ENCODE measurements at places on chromosomes 12 and 14.

DNA sequence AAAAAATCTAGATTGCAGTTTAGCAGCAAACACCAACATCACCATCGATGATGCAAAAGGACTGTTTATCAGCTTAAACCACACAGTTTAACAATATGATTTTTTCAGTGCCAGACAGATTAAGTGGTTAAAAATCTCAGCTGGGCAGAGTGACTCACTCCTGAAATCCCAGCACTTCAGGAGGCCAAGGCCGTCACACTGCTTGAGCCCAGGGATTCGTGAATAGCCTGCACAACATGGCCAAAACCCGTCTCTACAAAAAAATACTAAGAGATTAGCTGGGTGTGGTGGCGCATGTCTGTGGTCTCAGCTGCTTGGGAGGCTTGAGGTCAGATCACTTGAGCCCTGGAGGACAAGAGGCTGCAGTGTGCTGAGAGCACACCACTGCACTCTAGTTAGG, 8.9 kb downstream of the RSRC2 start:
- DNase-seq, result no peak

DNA sequence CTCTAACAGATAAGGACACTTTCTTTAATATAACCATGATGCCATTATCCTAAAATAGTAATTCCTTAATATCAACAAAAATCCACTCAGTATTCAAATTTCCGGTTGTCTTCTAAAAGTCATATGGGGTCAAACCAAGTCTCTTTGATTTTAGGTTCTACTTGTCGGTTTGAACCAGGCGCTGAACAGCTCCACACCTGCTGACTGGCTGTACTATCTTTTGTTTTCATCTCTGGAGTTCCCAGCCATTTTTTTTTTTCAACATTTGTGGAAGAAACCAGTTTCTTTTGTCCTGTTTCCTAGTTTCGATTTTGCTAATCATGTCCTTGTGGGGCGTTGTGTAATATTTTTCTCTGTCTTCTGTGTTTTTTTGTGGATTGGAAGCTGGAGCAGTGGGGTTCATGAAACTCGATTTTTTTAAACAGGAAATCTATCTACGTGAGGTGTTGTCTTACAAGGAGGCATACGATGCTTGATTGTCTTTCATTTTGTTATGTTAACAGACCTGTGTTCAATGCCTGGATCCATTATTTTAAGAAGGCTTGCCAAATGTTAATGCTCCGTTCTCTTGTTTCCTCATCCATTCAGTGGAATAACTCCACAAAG, 50.2 kb downstream of the FZD10 start:
- DNase-seq, result no peak

- no peak for DNase-seq
These were observed 13.2 kb upstream of the ITPK1 start for GRCh38 chr14:93128725-93129459.

GRCh38 chr12:132044661-132045412, 95.1 kb downstream of the EP400 start:
- DNase-seq, result no peak

- DNase-seq, result no peak
These were observed 956 bp upstream of the PTHLH start for GRCh38 chr12:27973487-27973890.

DNA sequence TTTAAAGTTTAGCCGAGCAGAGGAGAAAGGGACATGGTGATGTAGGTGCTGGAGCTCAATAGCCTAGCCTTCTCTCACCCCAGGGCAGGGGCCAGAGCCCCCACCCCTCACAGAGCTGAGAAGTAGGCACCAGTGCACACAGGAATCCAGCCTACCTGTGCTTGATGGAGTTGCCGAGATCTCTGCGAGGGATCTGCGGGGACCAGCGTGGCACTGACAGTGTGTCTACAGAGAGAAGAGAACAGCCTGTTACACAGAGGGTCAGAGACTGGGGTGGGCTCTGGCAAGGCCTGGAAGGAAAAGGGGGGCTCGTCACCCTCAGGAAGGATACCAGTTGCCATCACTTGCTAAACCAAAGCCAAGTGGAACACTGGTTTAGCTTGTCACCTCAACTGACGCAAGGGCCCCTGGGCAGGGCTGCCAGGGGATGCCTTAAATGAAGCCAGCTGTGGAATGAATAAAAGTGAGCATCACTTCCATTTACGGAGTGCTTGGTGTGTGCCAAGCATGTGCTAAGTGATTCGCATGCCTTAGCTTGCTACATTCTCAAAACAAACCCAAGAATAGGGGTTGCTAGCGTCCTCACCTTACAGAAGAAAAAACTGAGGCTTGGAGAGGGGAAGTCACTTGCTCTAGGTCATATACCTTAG, 220.8 kb upstream of the NOS1 start:
- DNase-seq, result peak; percentile 41

- DNase-seq, result no peak
These were observed 179.2 kb downstream of the PELI2 start for GRCh38 chr14:56297449-56297848.

DNA sequence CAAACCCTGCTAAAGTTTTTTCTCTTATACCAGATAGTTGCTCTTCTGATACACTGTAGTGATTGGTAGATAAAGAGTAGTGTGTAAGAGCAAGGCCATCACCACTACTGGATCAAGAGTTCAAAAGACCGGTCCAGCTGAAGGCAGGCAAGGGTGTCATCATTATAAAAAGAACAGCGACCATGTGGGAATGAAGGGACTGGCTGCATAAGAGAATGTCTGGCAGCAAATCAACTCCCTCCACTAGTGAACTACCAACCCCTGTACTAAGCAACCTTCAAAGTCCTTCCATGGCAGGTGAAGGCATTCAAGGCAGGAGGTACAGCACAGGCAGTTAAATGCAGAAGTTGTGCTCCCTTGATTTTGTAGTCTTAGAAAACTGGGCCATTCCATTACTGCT, 53.5 kb downstream of the EGLN3 start:
- no peak for DNase-seq

- peak; percentile 84 for DNase-seq
These were observed 211.6 kb downstream of the DUSP6 start for GRCh38 chr12:89140602-89141238.

- DNase-seq, result no peak
These were observed 934 bp upstream of the ZC2HC1C start for GRCh38 chr14:75068294-75069120.

GRCh38 chr14:86296173-86296572, 766.2 kb downstream of the FLRT2 start:
- peak; percentile 45 for DNase-seq

GRCh38 chr14:61588419-61588901, 106.9 kb upstream of the HIF1A start:
- DNase-seq, result no peak

- DNase-seq, result no peak
These were observed 17.0 kb downstream of the NID2 start for GRCh38 chr14:52051871-52052270.

DNA sequence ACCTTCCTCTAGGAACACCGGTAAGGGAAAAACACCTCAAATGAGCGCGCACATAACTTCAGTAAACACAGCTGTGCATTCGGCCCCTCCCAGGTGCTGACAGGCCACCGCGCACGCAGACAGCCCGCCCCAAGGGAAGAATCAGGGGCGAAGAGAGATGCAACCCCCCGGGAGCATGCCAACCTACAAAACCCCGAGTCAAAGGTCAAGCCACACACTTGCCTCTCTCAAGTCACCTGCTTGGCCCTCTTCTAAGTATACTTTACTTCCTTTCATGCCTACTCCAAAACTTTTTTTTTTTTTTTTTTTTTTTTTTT, 2.3 kb upstream of the CYP46A1 start:
- DNase-seq, result no peak

- no peak for DNase-seq
These were observed 9.4 kb downstream of the COX16 start for GRCh38 chr14:70350078-70350477.

GRCh38 chr14:75909630-75910029, 72.2 kb downstream of the TGFB3 start:
- DNase-seq, result no peak

- DNase-seq, result no peak
These were observed 275.9 kb upstream of the KITLG start for GRCh38 chr12:88856201-88856600.

DNA sequence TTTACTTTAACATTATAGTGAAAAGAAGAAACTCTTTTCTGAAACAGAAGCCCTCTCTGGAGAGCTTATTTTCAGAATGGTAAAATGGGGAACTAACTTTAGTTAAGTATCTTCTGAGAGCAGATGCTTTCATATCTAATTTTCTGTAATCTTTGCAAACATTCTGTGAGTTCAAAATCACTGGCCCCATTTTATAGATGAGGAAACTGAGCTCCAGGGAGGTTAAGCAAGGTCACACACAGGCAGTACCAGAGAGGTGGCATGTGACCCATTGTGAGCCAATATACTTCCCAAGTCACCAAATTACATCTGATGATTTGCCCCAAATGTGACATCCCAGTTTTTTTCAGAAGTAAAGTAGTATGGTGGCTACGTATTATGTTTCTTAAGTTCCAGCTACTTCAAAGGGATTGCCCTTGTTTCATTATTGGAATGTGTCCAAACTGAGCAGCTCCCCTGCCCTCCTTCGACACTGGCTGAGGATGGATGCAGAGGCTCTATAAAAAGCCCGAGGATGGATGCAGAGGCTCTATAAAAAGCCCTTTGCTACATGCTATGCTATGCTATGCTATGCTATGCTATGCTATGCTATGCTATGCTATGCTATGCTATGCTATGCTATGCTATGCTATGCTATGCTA, 36.2 kb upstream of the NUDT4 start:
- DNase-seq, result no peak

DNA sequence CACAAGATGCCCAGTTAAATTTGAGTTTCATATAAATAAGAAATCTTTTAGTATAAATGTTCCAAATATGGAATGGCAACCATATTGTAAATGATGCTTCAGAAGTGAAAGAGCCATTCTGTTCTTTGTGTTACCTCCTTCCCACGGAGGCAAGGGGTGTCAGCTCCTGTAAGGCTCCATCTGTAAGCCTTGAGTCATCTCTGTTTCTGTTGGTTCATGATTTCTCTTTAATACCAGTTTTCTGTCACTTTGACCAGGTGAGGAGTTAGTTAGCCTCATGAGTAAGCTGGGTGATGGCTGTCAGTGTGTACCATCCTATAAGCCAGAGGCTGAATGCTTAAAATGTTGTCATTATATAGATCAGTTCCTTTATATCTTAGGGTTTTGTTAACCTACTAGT, 61.9 kb downstream of the TMEM30B start:
- DNase-seq, result no peak

DNA sequence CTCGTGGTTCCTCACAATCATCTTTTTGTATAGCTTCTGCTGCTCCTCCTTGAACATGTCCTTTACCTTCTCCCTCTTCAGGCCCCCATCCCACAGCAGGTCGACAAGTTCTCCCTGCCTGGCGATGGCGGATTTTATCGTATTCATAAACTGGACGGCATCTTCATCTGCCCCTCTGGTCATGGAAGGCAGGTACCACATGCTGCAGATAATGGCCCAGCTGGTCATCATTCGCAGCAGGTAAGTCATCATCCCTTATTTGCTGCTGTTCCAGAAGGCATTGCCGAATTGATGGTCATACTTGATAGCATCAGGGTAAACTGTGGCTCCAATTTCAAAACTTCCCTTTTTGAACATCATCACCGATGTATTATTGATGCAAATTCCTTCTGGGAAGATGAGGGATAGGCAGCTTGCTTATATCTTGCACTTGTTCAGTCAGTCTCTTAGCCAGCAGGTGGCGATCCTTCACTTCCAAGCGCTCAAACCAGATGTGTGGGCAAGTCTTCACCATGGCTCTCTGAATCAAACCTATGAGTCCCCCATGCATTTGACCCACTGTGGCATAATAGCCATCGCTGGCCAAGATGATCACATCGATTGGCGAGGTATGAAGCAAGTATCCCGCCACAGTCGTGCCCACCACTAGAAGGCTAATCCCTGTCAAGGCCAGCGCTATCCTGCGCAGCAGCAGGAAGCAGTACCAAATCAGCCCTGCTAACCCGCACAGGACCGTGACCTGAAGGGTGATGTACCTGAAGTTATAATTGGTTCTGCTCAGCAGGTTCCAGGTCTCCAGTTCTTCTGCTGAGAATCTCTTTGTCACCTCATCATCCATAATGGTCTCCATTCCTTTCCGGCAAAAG, 381.5 kb upstream of the STXBP6 start:
- DNase-seq, result no peak

GRCh38 chr14:38243696-38244240, 12.1 kb downstream of the CLEC14A start:
- DNase-seq, result no peak

- DNase-seq, result peak; percentile 29
These were observed 688 bp upstream of the RASSF3 start for GRCh38 chr12:64609536-64610078.

GRCh38 chr12:16021676-16022075, 110.5 kb downstream of the DERA start:
- no peak for DNase-seq

DNA sequence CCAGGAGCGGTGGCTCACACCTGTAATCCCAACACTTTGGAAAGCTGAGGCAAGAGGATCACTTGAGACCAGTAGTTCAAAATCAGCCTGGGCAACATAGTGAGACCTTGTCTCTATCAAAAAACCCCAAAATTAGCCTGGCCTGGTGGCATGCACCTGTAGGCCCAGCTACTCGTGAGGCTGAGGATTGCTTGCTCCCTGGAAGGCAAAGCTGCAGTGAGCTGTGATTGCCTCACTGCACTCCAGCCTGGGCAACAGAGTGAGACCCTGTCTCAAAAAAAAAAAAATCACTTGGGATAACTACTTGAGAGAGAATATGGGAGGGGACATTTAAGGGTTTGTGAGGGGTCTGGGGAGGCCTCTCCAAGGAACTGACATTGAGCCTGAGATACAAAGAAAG, 109.0 kb downstream of the GPATCH2L start:
- DNase-seq, result no peak

DNA sequence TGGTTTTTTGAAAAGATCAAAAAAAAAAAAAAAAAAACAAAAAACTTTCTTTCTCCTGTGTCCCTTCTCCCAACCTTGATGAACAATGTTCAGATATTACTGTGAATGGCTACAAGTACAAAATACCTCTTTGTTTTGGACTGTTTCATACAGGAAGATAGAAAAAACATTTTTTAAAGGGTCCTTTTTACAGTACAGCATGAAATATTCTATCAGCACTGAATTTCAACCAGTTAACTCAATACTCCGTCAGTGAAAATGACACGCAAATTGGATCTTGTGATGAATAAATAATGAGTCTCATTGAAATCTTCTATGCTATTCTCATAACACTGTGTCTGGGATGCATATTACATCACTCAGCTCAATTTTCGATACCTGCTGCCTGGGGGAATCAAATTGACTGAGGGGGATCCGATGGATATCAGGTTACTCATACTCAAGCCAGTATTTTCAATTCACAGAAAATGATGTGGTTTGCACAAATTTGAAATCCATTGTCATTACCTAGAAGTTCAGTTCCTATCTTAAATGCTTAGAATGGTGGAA, 179.6 kb downstream of the TMTC2 start:
- no peak for DNase-seq

- DNase-seq, result no peak
These were observed 54.5 kb upstream of the TMEM260 start for GRCh38 chr14:56524971-56525677.

DNA sequence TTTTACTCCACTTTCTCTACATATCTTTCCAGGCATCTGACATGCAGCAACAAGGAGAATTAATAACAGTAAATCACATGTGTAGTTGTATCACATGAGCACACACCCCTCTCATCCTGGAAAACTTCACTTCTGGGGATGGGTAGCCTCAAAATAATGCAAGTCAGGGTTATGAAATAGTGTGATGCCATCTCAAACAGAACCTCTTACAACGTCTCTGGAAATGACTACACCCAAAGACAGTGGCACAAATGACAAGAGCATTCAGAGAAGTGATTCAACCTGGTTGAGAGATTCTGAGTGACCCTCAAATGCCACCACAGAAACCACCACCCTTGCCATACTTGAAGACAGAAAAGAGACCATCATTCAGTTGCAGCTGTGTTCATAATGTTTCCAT, 2.8 kb downstream of the DIO2 start:
- no peak for DNase-seq

All from right hindlimb (tissue), 1 donor.